ENCODE measurements at places on chromosomes 1 and 21.

DNA sequence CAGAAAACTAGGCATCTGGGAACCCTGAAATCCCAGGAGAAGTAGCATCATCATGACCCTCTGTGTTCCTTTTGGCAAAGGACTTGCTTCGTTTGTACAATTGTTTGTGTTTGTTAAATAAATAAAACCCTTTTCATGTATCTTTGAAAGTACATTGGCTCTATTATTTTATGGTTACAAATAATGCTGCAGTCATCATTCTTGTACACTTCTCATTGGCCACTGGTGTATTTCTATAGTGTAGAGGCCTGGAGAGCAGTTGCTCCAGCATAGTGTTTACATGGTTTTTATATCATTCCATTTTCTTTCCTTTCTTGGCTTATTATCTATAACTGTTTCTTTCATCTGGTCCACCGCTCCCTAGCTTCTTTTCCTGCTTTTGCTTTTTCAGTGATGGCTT is 253.3 kb downstream of the FAM72C start:
- no peak for DNase-seq

- no peak for DNase-seq
Observed at GRCh38 chr1:88499671-88500070, 184.4 kb upstream of the PKN2 start.

DNA sequence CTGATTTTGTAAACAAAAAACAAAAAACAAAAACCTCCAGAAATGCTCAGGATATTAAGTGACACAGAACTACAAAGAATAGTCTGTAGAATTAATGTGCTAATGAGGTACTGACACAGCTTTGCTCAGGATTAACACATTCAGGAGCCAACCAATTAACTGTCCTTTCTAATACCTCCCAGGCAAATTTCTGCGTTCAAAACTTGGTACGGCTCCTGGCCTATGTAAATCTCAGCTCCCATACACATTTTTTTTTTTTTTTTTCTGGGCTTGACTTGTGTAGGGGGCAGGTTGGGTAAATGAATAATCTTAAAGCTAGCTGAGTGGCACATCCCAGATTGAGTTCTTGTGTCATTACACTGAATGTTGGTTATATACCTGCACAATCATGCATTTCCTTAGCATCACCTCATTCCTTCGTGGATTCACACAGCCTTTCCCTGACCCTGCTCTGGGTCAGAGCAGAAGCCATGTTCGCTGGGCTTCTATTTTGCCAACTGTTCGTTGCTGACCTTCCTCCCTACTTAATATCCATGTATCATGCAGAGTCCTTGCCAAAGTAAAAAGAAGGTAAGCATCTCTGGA is 12.6 kb upstream of the IER5 start:
- no peak for DNase-seq

DNA sequence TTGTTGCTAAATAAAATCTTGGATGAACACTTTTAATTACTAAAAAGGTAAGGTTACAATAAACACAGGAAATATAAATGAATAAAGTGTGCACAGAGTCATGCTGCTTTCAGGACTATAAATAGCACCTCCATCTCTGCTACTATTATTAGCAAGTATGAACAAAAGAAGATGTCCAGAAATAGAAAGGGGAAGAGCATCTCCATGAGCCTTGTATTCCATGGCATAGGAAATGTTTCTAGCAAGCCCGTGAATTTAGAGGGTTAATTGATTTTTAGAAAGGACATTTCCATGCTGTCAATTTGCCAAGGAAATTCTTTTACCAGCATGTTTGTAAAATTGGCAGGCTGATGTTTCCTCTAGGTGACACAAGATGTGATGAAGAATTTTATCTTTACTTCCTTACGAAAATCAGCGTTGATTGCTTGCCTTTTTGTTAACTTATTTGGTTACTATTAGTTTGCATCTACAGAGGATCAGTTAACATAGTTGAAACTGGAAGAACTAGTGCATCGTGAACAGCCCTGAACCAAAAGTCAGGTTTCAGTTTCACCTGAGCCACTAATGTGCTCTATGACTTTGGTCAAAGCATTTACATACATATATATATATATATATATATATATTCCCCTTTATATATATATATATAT is 45.3 kb downstream of the NR5A2 start:
- no peak for DNase-seq

- no peak for DNase-seq
Observed at GRCh38 chr1:37274938-37275631, 199.3 kb upstream of the ZC3H12A start.

- no peak for DNase-seq
Observed at GRCh38 chr21:39189857-39190604, 6.8 kb upstream of the PSMG1 start.

- no peak for DNase-seq
Observed at GRCh38 chr21:26946744-26947446, 20.0 kb downstream of the ADAMTS5 start.

GRCh38 chr21:34775793-34776192 is 107.0 kb downstream of the CLIC6 start:
- DNase-seq: no peak

- no peak for DNase-seq
Observed at GRCh38 chr1:77623066-77623465, 59.4 kb downstream of the ZZZ3 start.

- no peak for DNase-seq
Observed at GRCh38 chr21:15063081-15063813, 1.6 kb downstream of the NRIP1 start.

DNA sequence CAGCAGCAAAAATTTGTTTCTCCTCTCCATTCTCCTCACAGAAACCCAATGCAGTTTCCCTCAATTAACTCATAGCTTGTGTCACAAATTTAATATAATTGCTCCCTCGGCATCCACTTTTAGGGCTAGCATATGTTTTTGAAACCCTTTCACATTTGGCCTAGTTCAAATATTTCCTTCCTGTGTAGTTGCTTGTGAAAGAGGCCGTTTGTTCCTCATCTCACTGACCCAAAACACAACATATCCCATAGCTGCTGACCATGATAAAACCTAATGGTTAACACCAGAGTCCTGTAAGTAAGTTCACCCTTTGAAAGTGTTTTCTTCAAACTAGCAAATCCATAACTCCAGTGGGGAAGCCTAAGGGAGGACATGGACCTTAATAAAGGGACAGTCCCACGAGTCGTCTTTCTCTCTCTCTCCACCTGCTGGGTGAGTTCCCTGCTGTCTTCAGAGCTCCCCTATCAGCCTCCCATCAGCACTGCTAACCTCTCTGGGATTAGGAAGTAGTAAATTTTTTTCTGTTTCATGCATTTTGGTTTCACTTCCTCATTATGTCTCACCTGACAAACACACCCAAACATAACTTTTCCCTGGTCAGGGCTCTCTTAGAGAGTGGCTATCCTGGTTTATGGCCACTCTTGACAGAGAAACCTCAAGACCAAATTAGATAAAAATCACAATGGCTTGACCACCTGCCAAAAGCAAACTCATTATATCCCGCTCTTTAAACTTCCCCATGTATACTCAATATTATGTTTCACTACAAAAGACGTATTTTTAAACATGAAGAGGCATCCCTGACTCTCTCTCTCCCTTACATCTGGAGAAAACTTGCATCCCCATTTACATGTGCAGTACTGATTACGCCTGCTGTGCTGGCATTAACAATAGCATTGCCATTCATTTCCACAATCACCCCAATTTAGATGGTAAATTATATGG is 177.7 kb upstream of the HP1BP3 start:
- DNase-seq: no peak

GRCh38 chr21:39332175-39332574 is 16.7 kb downstream of the HMGN1 start:
- no peak for DNase-seq

DNA sequence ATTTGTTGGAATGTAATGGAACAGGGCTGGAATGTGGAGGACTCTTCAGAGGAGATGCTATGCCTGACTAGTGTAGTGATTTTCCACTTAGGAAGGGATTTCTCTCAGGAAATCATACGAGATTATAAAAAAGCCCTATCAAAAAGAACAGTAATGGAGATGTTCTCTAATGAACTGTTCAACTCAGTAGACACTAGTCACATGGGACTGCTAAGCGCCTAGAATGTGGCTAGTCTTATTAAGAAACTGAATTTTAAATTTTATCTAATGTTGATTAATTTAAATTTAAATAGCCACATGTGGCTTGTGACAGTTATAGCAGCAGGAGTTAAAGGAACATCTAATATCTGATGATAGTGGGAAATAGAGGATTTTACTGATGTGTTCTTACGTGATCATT is 94.0 kb downstream of the SLC35F3 start:
- DNase-seq: no peak

- DNase-seq: peak; percentile 13
Observed at GRCh38 chr1:87426463-87427249, 98.0 kb downstream of the LMO4 start.

GRCh38 chr1:2152954-2153353 is 41.6 kb downstream of the FAAP20 start:
- no peak for DNase-seq

DNA sequence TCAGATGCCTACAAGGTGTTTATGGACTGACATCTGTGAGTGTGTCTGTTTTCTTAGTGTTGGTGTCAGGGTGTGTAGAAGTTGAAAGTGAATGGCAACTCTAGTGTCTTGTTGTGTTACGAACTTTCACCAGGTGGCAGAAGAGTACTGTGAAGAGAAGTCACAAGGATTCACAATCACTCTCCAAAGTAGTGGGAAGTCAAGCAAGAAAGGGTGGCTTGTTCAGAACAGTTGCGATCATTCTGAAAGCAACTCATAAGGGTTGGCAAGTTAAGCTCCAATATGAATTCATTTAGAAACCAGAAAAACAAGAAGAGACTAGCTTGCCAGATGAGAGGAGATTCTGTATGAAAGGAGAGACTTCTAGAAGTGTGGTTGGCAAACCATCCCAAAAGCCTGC is 86.1 kb downstream of the FASLG start:
- DNase-seq: no peak

GRCh38 chr21:27681841-27682240 is 715.0 kb upstream of the ADAMTS5 start:
- no peak for DNase-seq

GRCh38 chr1:59013928-59014279 is 230.1 kb upstream of the JUN start:
- no peak for DNase-seq

DNA sequence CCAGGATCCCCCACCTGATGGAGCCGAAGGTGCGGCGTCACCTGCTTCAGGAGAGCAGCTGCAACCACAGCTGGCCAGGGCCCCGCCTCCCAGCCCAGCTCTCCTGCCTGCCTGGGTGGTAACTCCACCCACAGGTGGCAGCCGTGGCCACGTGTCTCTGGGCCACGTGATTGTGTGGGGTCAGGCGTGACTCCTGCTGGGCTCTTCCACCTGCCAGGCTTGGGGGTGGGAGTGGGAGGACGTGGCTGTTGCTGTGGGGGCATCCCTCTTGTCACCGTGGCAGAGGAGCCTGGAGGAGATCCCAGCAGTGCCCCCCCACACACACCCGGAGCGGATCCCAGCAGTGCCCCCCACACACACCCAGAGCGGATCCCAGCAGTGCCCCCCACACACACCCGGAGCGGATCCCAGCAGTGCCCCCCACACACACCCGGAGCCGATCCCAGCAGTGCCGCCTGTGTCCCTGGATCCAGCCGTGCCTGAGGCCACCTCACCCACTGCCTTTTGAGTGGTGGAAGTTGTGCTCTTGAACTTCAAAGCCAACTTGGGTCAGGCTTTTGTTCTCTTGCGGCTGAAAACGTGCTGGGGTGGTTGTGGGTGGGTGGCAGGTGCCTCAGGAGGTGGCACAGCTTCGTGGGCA is 32.2 kb downstream of the POFUT2 start:
- peak; percentile 12 for DNase-seq

DNA sequence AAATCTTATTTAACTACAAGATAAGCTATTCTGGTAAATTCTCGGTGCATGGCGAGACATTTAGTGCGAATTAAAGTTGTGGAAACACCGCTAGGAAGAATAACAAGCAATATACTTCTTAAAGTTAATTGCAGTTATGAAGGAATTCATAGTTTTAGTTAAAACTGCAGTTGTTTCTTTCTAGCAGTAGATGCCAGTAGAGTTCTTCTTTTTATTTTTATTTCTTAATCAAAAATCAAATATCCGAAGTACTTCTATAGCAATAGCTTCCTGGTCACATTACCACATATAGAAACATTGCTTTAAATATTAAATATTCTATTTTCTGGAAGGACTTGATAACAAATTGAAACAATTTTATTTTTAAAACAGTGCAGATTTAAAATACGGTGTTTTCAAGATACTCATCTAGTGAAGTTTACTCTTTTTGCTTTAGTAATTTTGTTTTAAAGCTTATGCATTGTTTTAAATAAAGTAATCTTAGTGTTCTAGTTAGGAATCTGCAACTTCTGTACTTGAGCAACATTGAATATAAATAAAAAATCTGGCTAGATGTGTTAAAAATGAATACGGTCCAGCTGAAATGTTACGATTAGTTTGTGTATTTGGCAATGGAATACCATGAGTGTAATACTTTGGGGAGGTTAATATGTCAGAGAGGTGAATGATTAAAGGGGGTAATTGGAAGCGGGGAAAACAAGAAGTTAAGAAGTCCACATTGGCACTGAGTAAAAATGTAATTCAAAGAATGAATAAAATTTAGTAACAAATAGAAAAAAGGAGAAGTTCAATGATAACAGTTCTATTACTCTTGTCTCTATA is 2.7 kb upstream of the PRKACB start:
- DNase-seq: no peak

GRCh38 chr1:36905941-36906340 is 128.4 kb downstream of the GRIK3 start:
- no peak for DNase-seq

DNA sequence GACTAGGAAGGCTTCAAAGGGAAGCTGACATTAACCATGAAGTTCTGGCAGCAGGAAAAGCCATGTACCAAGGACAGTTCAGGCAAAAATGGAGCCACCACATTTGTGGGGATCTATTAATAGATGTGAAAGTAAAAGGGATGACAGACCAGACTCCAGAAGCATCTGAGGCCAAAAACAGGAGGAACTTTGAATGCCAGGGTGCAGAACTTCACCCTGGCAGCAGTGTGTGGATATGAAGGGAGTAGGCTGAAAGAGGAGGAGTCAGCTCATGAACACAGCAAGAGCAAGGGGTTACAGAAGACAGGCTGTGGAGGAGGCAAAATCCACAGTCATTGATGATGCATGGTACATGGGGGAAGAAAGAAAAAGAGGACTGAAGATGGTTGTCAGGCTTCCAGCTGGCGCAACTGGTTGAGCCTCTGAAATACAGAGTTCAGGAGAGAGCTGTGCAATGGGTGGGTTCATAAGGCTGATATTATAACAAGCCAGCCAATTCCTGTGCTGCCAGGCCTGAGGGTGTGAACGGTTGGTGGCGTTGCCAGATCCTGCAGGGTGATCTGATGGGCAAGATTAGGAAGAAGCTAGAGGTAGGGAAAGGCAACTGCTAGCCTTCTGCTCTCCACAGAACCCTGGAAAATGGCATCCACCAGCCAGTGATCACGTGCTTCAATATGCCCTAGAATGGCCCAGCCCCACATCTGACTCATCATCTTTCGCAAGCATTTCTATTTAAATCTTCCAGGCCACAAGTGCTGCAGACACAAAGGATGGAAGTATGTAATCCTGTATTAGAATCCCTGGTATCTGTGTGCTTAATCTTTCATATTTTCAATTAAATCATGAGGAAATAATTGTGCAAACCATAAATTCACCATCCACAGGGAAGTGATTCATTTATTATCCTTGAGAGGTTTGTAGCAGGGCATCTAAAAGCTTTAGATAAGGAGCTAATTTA is 81.9 kb downstream of the SLC25A24 start:
- DNase-seq: no peak

- DNase-seq: no peak
Observed at GRCh38 chr1:17731460-17731859, 23.7 kb upstream of the ACTL8 start.

- peak; percentile 19 for DNase-seq
Observed at GRCh38 chr1:235703506-235703905, 53.9 kb upstream of the GNG4 start.

- no peak for DNase-seq
Observed at GRCh38 chr1:55374801-55375616, 159.8 kb upstream of the USP24 start.

- peak; percentile 98 for DNase-seq
Observed at GRCh38 chr21:36429947-36430546, 44.9 kb downstream of the CHAF1B start.

All from H54 (cell line).